ENCODE measurements at places on chromosomes 1 and 21. TPM values are rescaled to one million over a fixed set of nuclear protein-coding genes. Genes with fewer than 3 reads are reported as not detected.

- no peaks in the 10 kb centered on the region for H3K36me3 ChIP-seq
- no peaks in the 10 kb centered on the region for H3K27me3 ChIP-seq
- H3K4me1 ChIP-seq: no peaks in the 10 kb centered on the region
- no peak for DNase-seq
- no peak overlapping the region for H3K27ac ChIP-seq
Observed at GRCh38 chr1:232111611-232112010, 485.0 kb downstream of the DISC1 start.

DNA sequence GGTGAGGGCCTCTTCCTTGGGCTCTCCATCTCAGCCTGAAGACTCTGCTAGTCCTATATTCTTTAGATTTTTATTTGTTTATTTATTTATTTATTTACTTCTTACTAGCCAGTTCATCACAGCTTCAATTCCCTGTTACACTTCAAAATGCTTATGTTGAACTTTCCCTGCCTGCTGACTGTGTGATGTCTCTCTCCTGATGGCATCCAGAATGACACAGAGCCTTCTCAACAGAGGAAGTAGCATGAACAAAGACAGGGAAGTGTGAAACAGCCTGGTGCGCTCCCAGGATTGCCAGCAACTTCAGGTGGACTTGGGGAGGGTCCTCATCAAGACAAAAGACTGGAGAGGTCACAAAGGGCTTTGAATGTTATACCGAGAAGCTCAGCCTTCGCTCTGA is 4.3 kb upstream of the IPO13 start:
- no peak for DNase-seq
- no peak overlapping the region for H3K27ac ChIP-seq
- H3K36me3 ChIP-seq: no peaks in the 10 kb centered on the region
- peaks cover 14% of the 10 kb centered on the region for H3K4me1 ChIP-seq

GRCh38 chr1:170545476-170545875 is 13.5 kb downstream of the GORAB start:
- DNase-seq: no peak
- no peaks in the 10 kb centered on the region for H3K4me1 ChIP-seq
- H3K4me3 ChIP-seq: no peak overlapping the region
- no peaks in the 10 kb centered on the region for H3K27me3 ChIP-seq
- no peaks in the 10 kb centered on the region for H3K36me3 ChIP-seq

DNA sequence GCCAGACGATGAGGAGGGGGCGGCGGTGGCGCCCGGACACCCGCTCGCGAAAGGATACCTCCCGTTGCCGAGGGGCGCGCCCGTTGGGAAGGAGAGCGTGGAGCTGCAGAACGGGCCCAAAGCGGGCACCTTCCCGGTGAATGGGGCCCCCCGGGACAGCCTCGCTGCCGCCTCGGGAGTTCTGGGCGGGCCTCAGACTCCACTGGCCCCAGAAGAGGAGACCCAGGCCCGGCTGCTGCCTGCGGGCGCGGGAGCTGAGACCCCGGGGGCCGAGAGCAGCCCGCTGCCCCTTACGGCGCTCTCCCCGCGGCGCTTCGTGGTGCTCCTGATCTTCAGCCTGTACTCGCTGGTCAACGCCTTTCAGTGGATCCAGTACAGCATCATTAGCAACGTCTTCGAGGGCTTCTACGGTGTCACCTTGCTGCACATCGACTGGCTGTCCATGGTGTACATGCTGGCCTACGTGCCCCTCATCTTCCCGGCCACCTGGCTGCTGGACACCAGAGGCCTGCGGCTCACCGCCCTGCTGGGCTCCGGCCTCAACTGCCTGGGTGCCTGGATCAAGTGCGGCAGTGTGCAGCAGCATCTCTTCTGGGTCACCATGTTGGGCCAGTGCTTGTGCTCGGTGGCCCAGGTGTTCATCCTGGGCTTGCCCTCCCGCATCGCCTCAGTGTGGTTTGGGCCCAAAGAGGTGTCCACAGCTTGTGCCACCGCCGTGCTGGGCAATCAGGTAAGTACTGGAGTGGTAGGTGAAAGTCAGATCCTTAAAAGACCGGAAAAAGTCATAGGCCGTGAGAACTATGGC is 588 bp downstream of the FLVCR1 start:
- no peaks in the 10 kb centered on the region for H3K36me3 ChIP-seq
- H3K27ac ChIP-seq: peak overlapping the region; percentile 81
- H3K4me3 ChIP-seq: peak overlapping the region; percentile 84
- no peaks in the 10 kb centered on the region for H3K27me3 ChIP-seq

DNA sequence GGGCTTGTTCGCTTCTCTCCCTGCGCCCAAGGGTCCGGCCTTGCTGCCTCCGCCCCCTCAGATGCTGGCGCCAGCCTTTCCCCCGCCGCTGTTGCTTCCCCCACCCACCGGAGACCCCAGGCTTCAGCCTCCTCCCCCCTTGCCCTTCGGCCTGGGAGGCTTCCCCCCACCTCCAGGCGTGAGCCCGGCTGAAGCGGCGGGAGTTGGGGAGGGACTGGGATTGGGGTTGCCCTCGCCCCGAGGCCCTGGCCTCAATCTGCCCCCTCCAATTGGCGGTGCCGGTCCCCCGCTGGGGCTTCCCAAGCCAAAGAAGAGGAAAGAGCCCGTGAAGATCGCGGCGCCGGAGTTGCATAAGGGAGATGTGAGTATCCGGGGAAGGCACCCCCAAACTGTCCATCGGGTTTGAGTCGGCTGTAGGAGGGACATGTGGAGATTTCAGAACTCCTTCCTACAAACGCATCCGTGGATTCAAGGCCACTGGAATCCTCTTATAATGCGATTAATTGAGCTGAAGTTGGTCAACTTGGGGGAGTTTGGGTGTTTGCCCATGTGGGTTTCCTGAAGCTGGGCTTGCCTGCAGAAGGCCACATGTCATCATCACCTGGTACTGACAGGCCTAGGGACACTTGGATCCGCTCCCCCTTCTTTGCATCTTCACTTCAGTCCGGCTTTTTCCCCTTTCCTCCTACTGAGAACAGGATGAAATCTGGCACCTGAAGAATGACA is 707 bp downstream of the PRCC start:
- H3K36me3 ChIP-seq: no peaks in the 10 kb centered on the region
- peak; percentile 35 for DNase-seq
- no peaks in the 10 kb centered on the region for H3K27me3 ChIP-seq
- H3K4me3 ChIP-seq: peak overlapping the region; percentile 79

GRCh38 chr1:163054181-163054591 is 15.0 kb upstream of the RGS4 start:
- no peaks in the 10 kb centered on the region for H3K27me3 ChIP-seq
- no peaks in the 10 kb centered on the region for H3K36me3 ChIP-seq
- no peaks in the 10 kb centered on the region for H3K4me1 ChIP-seq
- H3K4me3 ChIP-seq: no peak overlapping the region

GRCh38 chr1:8598060-8598724 is 219.2 kb downstream of the RERE start:
- H3K4me3 ChIP-seq: no peak overlapping the region
- peak; percentile 29 for DNase-seq
- H3K4me1 ChIP-seq: peaks cover 44% of the 10 kb centered on the region
- no peak overlapping the region for H3K27ac ChIP-seq
- no peaks in the 10 kb centered on the region for H3K36me3 ChIP-seq

DNA sequence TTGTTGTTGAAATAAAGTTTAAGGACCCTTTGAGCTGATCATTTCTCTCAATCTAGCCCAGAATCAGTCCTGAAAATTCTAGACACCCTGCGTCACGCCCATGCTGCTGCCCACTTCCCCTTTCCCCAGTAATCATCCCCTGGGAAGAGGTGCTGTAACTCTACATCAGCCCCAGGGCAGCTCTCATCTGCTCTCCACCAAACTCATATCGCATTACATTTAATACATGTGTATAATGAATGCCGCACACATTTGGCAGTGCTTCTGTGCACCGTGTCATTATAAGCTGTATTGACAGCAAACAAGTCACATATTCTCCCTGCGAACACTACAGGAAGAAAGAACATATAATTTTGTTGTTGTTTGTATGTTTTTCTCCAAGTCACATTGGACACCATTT is 539.7 kb upstream of the DAB1 start:
- no peaks in the 10 kb centered on the region for H3K36me3 ChIP-seq
- H3K27me3 ChIP-seq: no peaks in the 10 kb centered on the region
- H3K27ac ChIP-seq: no peak overlapping the region
- no peak for DNase-seq
- no peak overlapping the region for H3K4me3 ChIP-seq
- no peaks in the 10 kb centered on the region for H3K4me1 ChIP-seq

DNA sequence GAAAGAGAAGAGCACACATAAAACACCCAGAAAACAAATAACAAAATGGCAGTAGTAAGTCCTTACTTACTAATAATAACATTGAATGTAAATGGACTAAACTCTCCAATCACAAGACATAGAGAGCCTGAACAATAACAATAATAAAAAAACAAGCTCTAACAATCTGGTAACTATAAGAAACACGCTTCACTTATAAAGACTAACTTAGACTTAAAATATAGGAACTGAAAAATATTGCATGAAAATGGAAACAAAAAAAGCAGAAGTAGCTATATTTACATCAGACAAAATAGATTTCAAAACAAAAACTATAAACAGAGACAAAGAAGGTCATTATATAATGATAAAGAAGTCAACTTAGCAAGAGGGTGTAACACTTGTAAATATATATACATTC is 83.1 kb upstream of the LYPLAL1 start:
- no peak overlapping the region for H3K27ac ChIP-seq
- no peak overlapping the region for H3K4me3 ChIP-seq
- H3K36me3 ChIP-seq: no peaks in the 10 kb centered on the region
- peaks cover 13% of the 10 kb centered on the region for H3K4me1 ChIP-seq
- H3K27me3 ChIP-seq: no peaks in the 10 kb centered on the region
- DNase-seq: no peak

- no peak for DNase-seq
- H3K27ac ChIP-seq: peak overlapping the region; percentile 12
- H3K4me3 ChIP-seq: no peak overlapping the region
- no peaks in the 10 kb centered on the region for H3K36me3 ChIP-seq
- H3K27me3 ChIP-seq: no peaks in the 10 kb centered on the region
- H3K4me1 ChIP-seq: peaks cover 39% of the 10 kb centered on the region
Observed at GRCh38 chr1:16178596-16179497, 23.0 kb upstream of the EPHA2 start.

- no peaks in the 10 kb centered on the region for H3K27me3 ChIP-seq
- no peak overlapping the region for H3K4me3 ChIP-seq
- peak overlapping the region; percentile 10 for H3K27ac ChIP-seq
- peaks cover 19% of the 10 kb centered on the region for H3K4me1 ChIP-seq
- DNase-seq: peak; percentile 78
Observed at GRCh38 chr1:206723805-206724472, 39.2 kb downstream of the MAPKAPK2 start.

- DNase-seq: peak; percentile 11
- H3K4me3 ChIP-seq: no peak overlapping the region
- H3K36me3 ChIP-seq: no peaks in the 10 kb centered on the region
- H3K4me1 ChIP-seq: peaks cover 7% of the 10 kb centered on the region
Observed at GRCh38 chr1:7390604-7391000, 380.5 kb upstream of the VAMP3 start.

GRCh38 chr1:223872308-223872901 is 26.7 kb upstream of the TP53BP2 start:
- H3K36me3 ChIP-seq: no peaks in the 10 kb centered on the region
- no peak overlapping the region for H3K27ac ChIP-seq
- no peak for DNase-seq
- H3K27me3 ChIP-seq: no peaks in the 10 kb centered on the region
- H3K4me1 ChIP-seq: no peaks in the 10 kb centered on the region

DNA sequence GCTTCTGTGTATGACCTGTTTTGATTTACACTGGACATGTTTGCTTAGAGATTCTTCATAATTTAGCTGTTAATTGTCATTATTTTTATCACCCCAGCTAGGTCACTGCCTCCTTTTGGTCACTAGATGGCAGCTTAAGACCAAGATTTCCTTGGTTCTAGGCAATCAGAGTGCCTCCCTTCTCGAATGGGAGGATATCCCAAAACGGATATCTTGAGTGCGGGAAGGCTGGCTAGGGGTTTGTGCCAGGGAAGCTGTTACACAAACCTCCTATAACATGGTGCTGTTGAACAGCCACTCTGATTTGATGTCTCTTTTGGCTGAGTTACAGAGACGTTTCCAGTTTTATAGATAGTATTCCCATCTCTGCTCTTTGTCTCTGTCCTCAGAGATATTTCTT is 283.5 kb downstream of the S1PR1 start:
- H3K36me3 ChIP-seq: no peaks in the 10 kb centered on the region
- H3K4me3 ChIP-seq: no peak overlapping the region
- no peak overlapping the region for H3K27ac ChIP-seq

DNA sequence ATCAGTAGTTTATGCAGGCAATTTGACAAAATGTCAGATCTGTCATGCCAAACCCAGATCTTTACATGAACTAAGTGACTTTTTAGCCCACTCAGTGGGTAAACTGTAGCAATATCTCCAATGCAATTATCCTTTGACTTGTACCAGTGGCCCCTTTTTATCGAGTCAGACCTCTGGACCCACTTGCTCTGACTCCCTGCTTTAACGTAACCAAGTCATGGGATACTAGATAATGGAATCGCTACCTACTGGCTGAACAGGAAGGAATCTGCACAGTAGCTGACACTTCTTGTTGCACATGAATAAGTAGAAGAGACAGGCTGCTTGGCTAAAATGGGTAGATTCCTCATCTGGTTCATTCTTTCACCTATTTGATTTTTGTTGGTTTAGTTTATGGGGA is 128.4 kb upstream of the LYPLAL1 start:
- H3K36me3 ChIP-seq: no peaks in the 10 kb centered on the region
- no peak overlapping the region for H3K27ac ChIP-seq
- DNase-seq: no peak
- no peaks in the 10 kb centered on the region for H3K27me3 ChIP-seq
- no peaks in the 10 kb centered on the region for H3K4me1 ChIP-seq

GRCh38 chr1:47174656-47175020 is 15.2 kb downstream of the PDZK1IP1 start:
- H3K4me3 ChIP-seq: no peak overlapping the region
- H3K4me1 ChIP-seq: peaks cover 5% of the 10 kb centered on the region
- H3K27me3 ChIP-seq: peaks cover 7% of the 10 kb centered on the region
- H3K27ac ChIP-seq: no peak overlapping the region
- no peak for DNase-seq

- no peak overlapping the region for H3K4me3 ChIP-seq
- no peaks in the 10 kb centered on the region for H3K36me3 ChIP-seq
- DNase-seq: no peak
- H3K27ac ChIP-seq: no peak overlapping the region
- H3K4me1 ChIP-seq: no peaks in the 10 kb centered on the region
Observed at GRCh38 chr1:56963667-56964066, 2.1 kb downstream of the C8B start.

- no peak for DNase-seq
- no peak overlapping the region for H3K27ac ChIP-seq
- no peaks in the 10 kb centered on the region for H3K36me3 ChIP-seq
- H3K27me3 ChIP-seq: peaks cover 7% of the 10 kb centered on the region
Observed at GRCh38 chr1:47703981-47704596, 266.2 kb downstream of the FOXD2 start.

- H3K4me3 ChIP-seq: no peak overlapping the region
- no peaks in the 10 kb centered on the region for H3K4me1 ChIP-seq
- no peak overlapping the region for H3K27ac ChIP-seq
- H3K27me3 ChIP-seq: no peaks in the 10 kb centered on the region
- no peak for DNase-seq
- no peaks in the 10 kb centered on the region for H3K36me3 ChIP-seq
Observed at GRCh38 chr1:86823386-86823785, 90.5 kb downstream of the SELENOF start.

PLA2G2C gene
- not detected for total RNA-seq

GOLT1A gene
- total RNA-seq: not detected

TMEM269 gene
- not detected for total RNA-seq

AGBL4 gene
- 0.83 TPM for total RNA-seq

SPRR3 gene
- total RNA-seq: not detected

MTARC2 gene
- total RNA-seq: 29.3 TPM

CFAP107 gene
- total RNA-seq: not detected

TNFRSF8 gene
- total RNA-seq: 0.46 TPM

All from adrenal gland (tissue), 19 donors.